ENCODE measurements at places on chromosomes 4 and X. TPM values are rescaled to one million over a fixed set of nuclear protein-coding genes. Genes with fewer than 3 reads are reported as not detected.

GATA1 gene
- total RNA-seq = not detected

PLRG1 gene
- total RNA-seq = 78.1 TPM

GRCh38 chr4:41792166-41792565, 43.6 kb upstream of the PHOX2B start:
- no peak for DNase-seq

DNA sequence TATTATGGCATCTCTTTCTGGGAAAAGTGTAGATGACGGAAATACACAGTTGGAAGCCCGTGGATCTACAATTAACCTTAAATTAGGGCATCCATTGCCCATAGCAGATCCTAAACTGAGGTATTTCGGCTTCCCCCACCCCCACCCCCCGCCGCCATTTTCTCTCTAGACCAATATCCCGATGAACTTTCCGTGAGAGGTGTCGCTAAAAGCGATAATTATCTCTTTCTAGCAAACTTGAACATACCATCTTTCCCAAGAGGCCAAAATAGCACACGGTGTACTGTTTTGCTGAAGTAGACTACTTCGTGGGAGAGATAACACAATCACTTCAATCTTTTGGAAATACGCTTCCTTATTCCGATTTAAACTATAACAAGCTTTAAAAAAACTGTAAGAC, 554 bp downstream of the KLHL15 start:
- DNase-seq = no peak

- DNase-seq = no peak
Measured at GRCh38 chrX:107508925-107509324, 59.5 kb downstream of the FRMPD3 start.

Measured in naive thymus-derived CD4-positive, alpha-beta T cell (primary cell).